ENCODE measurements at places on chromosomes 1 and 21.

DNA sequence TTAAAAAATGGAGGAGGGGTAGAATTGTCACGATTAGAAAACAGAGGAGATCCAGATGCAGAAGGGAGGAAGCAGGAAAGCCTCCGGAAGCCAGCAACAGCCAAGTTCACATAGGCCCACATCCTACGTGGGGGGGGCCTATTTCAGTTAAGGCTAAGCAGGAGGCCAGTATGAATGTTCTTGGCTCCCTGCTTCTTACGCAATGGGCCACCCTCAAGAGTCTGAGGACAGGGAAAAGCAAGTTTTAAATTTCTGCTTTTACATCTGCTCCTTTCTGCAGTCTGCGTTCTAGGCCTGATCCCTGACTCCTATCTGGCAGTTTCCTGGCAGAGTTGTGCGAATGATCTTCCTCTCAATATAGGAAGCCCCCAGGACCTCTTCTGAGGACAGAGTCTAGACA lies 30.6 kb downstream of the RABIF start:
- no peak for DNase-seq

DNA sequence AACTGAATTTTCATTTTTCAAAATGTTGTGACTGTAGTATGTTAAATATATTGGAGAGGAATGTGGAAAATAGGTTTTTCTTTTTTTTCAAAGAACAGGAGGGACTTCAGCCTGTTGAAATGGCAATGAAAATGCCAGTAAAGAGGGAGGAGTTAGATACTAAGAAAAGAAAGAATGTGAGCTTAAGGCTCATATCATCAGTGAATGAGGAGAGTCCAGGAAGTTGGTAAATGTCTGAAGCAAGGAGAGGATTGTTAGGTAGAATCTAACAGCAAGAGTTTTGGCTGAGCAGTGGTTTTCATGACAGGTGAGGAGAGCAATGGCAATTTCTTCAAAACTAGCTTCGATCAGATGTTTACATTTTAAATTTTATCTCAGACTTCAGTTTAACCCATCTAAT lies 43.0 kb downstream of the PLA2G4A start:
- no peak for DNase-seq

GRCh38 chr1:68328490-68328889 lies 96.2 kb upstream of the WLS start:
- no peak for DNase-seq

DNA sequence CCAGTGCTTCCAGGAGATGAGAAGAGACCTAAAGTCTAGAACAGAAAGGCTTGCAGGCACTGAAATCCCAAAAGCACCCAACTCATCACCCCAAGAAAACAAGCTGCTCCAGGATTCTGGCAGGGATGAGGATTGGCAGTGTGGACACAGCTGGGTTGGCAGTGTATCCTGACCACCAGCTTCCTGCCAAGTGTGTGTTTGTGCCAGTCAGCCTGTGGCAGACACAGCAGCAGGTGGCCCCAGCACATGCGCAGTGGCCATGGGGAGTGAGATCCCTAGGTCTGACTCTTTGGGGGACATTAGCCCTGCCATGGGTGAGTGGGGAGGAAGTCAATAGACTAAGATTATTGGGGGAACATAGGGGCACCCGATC lies 8.7 kb upstream of the SNAPIN start:
- DNase-seq, result no peak

GRCh38 chr1:1233567-1233892 lies 1.5 kb downstream of the B3GALT6 start:
- no peak for DNase-seq

DNA sequence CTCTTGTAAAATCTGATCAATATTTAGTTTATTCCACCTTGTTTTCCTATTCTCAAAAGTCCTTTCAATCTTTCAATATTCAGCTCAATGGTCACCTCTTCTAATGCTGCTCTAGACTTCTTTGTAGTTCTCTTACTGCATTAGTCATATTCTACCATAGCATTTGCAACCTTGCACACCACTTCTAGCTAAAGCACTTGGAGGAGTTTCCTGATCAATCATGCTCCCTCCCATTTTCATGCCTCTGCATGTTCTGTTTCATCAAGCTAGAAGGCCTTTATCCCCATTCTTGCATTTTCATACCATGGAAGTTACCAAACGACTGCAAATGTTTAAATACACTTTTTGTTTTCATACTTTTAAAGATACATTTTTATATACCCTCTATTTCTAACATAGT lies 72.1 kb downstream of the SLC5A9 start:
- DNase-seq, result no peak
